Posterior vena cava (tissue), 2 donors: ENCODE measurements at places on chromosomes 16 and 17.

GRCh38 chr17:29642171-29642611 is 19.5 kb upstream of the CORO6 start:
- DNase-seq = no peak

DNA sequence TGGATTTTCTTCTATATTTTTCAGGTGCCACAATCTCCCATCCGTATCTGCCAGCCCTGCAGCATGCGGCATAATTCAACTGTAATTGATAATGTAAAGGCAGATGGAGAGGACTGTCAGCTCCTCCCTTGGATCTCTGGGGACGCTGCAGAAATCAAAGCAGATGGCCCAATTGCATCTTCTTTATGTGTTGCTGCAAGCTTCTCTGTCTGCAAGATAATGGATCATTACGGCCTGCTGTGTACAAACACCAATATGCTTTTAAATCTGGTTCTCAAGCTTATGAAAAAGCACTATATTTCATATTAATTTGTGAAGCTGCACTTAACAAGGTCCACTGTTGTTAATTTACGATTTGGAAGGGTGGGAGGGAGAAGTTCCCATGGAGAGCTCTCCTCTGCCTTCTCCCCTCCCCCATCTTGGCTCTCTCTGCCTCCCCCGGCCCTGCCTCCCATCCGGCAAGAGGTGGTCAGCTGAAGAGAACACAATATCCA is 607.5 kb downstream of the TOX3 start:
- DNase-seq = no peak

GRCh38 chr16:260326-260725 is 15.4 kb downstream of the RGS11 start:
- no peak for DNase-seq

DNA sequence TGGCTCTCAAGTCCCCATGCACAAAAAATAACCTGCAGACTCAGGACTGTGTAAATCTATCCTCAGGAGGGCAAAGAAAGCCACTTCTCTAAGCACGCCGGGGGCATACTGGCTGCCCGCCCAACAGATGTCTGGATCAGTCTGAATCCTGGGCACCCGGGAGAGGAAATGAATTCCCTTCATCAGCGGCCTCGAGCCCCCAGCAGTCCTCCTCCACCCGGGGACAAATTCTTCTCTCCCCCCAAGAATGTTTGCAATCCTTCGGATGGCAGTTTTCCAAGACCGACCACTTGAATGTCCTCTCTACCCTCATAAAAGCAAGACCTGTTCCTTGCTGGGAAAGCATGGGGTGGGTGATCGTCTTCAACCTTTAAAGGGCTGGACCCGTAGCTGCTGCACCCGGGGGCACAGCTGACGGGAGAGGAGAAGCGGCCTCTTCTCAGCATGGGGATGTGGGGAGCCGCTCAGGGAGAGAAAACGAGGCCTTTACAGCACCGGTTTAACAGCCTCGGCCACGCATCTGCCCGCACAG is 9.4 kb upstream of the MAP2K3 start:
- DNase-seq = no peak

- no peak for DNase-seq
Measured at GRCh38 chr16:89864527-89864820, 8.9 kb upstream of the TCF25 start.

- DNase-seq = no peak
Measured at GRCh38 chr17:78674156-78674555, 97.0 kb upstream of the DNAH17 start.

DNA sequence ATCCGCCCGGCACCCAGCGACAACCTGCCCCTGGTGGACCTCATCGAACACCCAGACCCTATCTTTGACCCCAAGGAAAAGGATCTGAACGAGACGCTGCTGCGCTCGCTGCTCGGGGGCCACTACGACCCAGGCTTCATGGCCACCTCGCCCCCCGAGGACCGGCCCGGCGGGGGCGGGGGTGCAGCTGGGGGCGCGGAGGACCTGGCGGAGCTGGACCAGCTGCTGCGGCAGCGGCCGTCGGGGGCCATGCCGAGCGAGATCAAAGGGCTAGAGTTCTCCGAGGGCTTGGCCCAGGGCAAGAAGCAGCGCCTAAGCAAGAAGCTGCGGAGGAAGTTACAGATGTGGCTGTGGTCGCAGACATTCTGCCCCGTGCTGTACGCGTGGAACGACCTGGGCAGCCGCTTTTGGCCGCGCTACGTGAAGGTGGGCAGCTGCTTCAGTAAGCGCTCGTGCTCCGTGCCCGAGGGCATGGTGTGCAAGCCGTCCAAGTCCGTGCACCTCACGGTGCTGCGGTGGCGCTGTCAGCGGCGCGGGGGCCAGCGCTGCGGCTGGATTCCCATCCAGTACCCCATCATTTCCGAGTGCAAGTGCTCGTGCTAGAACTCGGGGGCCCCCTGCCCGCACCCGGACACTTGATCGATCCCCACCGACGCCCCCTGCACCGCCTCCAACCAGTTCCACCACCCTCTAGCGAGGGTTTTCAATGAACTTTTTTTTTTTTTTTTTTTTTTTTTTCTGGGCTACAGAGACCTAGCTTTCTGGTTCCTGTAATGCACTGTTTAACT is 1.0 kb downstream of the NOG start:
- DNase-seq = no peak

- no peak for DNase-seq
Measured at GRCh38 chr17:59619035-59619297, 729 bp upstream of the CLTC start.
